ENCODE measurements at places on chromosomes 12 and 14.

DNA sequence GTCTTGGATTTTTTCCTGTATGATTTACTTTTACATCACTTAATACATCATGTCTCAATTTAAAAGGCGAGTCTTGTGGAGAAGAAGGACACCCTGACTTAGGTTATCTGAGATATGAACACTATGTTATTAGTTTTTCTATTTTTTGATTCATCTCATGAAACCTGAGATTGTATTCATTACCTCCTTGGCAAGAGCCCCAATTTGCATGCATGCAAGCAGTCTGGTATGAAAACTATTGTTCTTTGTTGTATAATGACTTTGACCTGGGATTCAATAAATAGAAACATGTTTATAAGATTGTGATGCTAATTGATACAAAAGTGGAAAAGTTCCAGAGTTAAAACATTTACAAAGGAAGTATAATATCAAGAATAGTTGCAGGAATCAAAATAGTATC lies 576.1 kb downstream of the NOVA1 start:
- DNase-seq: no peak

- DNase-seq: no peak
Measured at GRCh38 chr12:24135158-24135850, 185.8 kb upstream of the SOX5 start.

DNA sequence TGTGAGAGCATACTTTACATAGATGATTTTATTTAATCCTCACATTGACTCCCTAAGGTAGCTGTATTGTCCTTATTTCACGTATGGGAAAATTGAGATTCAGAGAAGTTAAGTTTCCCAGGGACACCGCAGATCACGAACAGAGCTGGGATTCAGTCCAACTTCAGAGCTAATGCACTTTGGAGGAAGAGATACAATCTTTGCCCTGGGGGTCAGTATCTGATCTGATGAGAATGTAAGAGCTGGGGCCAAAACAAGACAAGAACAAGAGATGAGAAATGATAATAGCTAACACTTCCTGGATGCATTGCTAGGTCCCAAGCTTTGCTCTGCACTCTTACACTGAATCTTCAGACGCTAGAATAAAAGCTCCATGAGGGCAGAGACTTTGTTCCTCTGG lies 6.0 kb upstream of the CSAD start:
- DNase-seq: no peak

DNA sequence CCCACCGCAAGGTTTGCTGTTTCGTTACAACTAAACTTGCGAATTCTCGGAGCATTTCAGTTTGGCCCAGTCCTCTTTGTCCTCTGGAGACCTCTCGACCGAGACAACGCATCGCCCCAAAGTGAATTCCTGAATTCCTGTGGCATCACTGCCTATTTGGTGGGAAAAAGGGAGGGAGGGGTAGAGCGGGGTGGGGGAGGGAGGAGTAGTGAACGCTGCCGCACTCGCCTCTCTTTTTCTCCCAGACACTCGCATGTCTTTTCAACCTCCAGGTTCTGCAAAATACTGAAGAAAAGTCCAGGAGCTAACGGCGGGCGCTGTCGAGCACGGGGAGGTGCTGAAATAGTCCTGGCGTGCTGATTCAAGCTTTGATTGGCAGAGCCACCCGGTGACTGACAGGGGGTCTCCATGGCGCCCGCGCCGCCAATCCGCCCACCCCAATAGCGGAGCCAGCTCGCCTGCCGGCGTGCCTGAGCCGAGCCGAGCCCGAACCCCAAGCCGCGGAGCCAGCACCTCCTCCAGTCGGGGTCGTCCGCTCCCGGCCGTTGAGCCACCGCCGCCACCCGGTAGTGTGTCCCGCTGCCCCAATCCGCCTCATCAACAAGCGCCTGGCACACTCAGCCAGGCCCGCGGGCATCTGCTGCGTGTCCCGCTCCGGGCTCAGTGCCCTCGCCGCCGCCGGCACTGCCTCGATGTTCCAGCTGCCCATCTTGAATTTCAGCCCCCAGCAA lies at the start of gene SIX6:
TSS of gene SIX6 (plus strand) at position 440 of the 731 bp plus-strand sequence. CDS start at position 693, 253 bp downstream.
- DNase-seq: no peak

GRCh38 chr12:93186131-93186530 lies 191.6 kb upstream of the NUDT4 start:
- no peak for DNase-seq

DNA sequence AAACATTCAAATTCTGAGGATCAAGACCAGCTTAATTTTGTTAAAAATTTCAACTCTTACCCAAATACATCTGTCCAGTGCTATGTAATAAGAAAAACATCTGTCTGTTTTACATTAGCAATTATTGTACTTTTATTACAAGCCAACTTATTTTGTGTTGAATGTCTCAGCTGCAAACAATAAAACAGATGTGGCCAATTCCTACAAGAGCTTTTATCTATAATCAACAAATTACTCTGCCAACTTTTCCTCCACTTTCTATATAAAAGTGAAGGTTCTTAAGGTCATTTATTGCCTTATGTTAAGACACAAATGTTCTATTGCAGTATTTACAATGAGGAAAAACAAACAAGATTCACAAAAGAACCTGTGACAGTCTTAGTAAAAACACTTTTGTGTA lies 72.7 kb downstream of the NOVA1 start:
- DNase-seq: no peak

DNA sequence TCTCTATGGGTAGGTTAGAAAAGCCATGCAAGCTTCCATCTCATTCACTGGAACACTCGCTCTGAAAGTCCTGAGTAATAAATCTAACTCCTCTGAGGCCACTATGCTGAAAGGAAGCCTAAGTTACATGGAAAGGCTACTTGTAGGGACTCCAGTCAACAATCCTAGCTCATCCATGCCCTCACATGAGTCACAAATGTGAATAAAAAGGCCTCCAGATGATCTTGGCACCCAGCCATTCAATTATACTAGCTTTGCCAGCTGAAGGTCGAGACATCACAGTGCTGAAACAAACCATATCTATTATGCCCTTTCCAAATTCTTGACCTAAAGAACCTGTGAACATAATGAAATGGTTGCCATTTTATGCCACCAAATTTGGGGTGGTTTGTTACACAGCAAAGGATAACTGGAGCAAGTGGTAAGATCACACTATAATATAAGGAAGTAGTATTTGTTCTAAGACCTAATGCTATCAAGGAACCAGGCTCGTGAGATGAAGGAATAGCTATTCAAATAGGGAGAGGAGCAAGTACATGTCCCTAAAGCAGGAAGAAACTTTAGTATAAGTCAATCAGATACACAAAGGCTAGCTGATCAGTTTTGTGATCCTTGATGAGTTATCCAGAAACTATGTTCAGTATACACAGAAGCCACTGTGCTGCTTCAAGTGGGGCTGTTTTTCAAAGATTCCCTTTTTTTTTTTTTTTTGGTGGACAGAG lies 142.1 kb downstream of the MED13L start:
- DNase-seq: no peak

DNA sequence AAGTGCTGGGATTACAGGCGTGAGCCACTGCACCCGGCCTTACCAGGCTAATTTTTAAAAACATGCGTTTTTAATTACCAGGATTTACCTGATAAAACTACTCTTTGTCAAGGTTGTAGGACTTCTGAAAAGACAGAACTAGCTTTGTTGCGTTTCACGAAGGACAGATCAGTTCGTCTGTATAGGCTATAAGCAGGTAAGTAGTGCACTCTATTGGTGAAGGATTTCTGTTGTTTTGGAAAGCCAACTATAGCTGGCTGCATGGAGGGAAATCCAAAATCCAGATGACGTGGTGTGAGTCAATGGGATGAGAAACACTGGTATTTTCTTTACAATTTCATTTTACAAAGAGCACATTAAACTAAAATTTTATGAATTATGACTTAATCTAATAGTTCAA lies 14.6 kb downstream of the GNPNAT1 start:
- DNase-seq: no peak
